ENCODE measurements at places on chromosomes 12 and 14.

GRCh38 chr14:78367355-78367754 lies 197.2 kb downstream of the NRXN3 start:
- no peak for DNase-seq

DNA sequence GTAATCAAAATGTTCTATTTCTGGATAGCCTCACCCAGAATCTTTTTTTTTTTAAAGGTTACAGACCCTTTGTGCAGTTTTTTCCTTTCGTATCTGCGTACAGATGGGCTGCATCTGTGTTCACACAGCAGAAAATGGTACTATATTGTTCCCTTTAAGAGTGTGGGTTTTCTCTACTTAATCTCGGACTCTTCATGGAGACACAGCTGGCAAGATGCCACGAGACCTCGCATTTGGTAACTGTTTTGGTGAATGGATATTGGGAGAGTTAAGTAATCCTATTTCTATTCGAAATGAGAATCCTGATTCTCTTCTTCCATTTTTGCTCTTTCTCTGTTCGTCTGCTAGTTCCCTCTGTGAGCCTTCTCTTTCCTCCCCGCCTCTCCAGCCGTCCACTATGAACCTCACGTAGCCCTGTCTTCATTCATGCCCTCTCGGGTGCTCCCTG lies 85.7 kb downstream of the SAMD4A start:
- peak; percentile 67 for DNase-seq

DNA sequence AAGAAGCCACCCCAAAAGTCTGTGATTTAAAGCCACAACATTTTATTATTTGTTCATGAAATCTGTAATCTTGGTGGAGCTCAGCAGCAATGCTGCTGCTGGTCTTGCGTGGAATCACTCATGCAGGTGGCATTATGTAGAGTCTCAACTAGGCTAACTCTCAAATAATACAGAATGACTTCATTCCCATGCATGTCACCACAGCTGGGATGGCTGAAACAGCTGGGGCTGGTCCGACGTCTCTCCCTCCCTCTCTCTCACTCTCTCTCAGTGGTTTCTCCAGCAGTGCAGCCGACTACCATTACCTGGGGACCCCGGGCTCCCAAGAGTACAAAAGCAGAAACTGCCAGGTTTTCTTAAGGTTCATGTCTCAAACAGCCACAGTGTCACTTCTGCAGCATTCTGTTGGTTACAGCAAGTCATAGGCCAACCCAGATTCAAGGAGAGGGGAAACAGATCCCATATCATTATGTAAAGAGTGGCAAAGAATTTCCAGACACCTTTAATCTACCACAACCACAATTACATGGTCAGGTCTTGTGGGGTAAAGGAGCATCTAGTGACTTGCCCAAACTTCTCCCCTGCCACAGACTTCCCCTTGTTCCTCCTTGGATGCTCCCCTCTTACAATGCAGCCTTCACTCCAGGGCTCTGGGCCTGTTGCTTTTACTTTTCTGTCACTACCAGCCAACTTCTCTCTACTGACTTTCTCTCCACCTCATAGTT lies 192.0 kb upstream of the HMGA2 start:
- DNase-seq, result peak; percentile 36

- no peak for DNase-seq
Observed at GRCh38 chr12:32260696-32261095, 138.7 kb upstream of the FGD4 start.

- no peak for DNase-seq
Observed at GRCh38 chr14:90447720-90448497, 51.1 kb downstream of the CALM1 start.

DNA sequence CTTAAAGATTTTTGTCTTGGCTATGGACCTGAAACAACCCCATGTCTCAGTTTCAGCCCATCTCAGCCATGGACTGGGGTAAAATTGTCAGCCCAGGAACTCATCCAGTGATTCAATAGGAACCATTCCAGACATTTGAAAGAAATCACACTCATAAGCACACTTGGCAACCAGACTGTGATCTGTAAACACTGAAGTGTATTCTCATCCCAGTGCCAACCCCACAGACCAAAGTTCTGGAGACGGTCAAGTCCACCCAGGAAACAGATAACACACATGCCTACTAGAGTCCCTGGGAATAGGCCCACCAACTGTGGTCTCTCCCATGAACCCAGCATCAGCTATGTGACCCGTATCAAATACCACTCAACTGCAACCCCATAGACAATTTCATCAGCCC lies 804.6 kb downstream of the TRHDE start:
- DNase-seq, result no peak

DNA sequence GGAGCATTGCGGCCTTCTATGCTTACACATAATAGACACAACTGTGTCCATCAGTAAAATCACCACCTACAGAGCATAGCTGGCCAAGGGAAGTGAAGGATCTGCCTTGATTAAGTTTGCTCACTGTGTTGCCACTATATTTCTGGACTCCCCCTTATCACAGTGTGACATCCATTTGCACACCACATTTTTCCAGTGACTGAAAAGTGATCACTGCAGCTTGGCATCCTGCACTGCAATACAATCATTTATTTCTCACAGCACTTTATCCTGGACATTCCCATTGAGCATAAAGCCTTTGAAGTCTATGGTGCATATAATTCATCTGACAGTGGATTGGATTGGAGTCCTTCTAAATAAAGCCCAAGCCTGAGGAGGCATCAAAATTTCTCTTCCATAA lies 217.2 kb downstream of the NOVA1 start:
- no peak for DNase-seq

GRCh38 chr14:61332658-61333029 lies 11.3 kb downstream of the PRKCH start:
- no peak for DNase-seq

- no peak for DNase-seq
Observed at GRCh38 chr12:20474016-20474415, 105.7 kb downstream of the PDE3A start.

GRCh38 chr14:103697603-103698379 lies 17.5 kb downstream of the XRCC3 start:
- no peak for DNase-seq

DNA sequence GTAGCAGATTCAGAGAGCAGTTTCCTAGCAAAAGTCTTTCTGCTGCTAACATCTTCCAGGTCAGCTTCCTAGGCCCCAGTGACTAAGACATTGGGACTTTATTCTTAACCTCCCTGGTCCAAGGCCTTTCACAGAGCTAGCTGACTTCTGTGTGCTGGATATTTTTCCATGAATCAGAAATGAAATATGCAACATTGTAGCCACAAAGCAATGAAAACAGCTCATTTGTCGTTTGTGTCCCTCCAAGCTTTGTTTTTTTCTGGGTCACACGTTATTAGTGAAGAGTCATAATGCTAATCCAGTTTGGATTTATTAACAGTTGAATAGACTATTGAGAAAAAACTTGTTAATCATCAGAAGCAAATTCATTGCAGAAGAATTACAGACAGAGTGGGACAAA lies 82.4 kb downstream of the ARF6 start:
- DNase-seq, result peak; percentile 93
